ENCODE measurements at places on chromosomes 2 and 18. TPM values are rescaled to one million over a fixed set of nuclear protein-coding genes. Genes with fewer than 3 reads are reported as not detected.
A peak's percentile ranks its signal among the peaks of the same experiment; 100 is the strongest.

DNA sequence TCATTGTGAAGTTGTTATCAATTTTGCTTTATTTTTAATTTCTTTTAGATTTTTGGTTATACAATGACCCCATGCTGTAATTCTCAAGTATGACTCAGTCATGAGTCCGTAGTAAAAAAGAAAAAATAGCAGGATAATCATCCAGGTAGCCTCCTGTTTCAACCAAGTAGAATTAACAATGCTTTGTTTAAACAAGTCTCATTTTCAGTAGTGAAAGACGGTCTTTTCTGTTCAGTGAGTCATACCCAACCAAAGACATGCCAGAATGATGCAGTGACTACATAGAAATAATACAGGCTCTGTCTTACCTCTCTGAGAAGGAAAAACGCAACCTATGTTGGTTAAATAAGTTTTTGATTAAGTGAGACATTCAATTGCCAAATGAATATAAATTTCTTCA lies 67.8 kb upstream of the DSC1 start:
- no peak for DNase-seq

DNA sequence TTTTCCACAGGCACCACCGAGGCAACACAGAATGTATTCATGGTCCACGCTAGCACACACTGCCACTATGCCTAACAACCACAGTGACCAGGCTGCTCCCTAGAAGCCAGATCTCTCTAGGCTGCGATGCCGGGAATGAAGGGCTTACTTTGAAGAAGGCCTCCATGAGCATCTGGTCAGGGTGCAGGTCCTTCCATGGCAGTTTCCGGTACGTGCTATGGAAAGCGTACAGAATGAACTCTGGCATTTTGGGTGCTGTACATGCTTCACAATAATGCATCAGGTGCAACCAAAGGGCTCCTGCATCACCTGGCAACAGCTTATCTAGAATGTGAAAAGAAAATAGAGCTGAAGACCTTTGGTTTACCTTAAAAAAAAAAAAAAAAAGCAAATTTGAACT lies 44.9 kb downstream of the SIGLEC15 start:
- no peak for DNase-seq

DNA sequence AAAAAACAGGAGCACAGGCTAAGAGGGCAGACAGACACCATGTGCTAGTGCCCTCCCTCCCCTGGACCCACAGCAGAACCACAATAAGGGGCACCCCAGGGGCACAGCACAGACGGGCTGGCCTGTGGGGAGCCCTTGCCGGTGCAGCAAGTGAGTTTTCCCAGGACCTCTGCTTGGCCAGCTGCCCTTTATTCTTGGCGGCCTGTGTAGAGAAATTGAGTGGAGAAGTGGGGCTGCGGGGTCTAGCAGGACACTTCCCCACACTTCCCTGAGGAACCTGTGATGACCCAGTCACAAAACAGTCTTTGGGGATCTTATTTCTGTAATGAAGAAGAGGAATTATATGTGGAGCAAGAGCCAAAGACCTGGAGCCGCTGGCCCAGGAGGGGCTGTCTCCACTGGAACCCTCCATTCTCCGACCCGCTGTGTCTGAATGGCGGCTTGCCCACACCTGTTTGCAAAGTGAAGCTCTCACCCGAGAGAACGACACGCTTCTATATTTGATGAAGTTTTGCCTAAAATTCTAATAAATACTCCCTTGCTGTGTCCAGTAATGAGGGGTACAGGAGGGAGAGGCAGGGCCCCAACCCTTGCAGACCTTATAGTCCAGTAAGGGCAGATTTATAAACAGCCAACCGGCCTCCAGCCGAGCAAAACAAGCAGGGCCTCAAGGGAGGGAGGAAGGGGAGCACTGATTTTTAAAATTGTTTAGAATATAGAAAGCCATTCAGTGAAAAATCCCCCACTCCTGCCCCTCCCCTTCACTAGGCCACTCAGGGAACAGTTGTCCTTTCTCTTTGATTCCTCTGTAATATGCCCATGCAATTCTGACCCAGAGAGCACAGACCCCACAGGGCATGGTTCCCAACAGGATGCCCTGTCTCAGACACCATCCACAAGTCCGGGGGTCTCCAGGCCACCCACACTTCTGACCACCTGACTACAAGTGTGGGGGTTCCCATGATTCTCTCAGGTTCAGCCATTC lies 44.7 kb upstream of the SNED1 start:
- DNase-seq: no peak

DNA sequence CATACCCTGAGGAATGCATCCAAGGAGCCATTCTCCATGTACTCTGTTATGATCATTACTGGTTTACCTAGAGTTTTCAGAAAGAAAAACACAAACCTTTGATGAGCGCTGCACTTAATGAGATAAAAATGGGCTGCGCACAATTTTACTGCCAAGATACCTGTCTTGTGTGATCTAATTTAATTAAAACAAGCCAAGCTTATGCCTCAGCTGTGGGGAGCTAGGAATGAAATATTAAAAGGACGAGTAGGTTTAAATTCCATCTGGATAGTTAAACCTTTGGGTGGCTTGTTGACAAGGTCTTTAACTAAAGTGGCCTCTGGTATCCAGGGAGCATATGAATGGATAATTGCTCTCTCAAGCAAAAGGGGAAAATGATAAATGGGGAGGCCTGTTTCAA lies 135.0 kb downstream of the EPHA4 start:
- DNase-seq: no peak

DNA sequence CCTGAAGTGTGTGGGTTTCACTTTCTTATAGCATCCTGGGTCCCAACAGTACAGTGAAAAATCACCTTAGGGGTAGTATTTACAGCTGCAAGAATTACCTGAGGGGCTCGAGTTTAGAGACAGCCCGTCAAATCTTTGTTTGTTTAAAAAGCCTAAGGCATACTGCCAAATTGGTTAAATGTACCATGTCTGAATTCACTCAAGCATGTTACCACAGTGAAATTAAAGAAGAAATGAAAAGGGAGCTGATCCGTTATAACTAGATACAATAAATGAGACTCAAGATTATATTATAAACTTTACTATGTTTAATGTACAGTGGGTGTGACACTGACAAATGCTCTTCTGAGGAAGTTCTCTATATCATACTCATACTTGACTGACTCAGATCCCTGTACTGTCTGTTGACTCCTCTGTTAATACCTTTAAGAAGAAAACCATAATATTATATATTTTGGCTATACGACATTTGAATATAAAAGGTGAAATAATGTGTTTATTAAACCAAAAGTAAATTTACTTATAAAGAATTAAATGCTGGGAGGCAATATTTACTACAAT lies 107.3 kb downstream of the TMEFF2 start:
- no peak for DNase-seq

GRCh38 chr2:136141510-136142149 lies 23.7 kb upstream of the CXCR4 start:
- DNase-seq: no peak

- DNase-seq: no peak
Measured at GRCh38 chr18:3911413-3911812, 461.4 kb downstream of the TGIF1 start.

- no peak for DNase-seq
Measured at GRCh38 chr2:118992740-118993391, 50.9 kb downstream of the MARCO start.

DNA sequence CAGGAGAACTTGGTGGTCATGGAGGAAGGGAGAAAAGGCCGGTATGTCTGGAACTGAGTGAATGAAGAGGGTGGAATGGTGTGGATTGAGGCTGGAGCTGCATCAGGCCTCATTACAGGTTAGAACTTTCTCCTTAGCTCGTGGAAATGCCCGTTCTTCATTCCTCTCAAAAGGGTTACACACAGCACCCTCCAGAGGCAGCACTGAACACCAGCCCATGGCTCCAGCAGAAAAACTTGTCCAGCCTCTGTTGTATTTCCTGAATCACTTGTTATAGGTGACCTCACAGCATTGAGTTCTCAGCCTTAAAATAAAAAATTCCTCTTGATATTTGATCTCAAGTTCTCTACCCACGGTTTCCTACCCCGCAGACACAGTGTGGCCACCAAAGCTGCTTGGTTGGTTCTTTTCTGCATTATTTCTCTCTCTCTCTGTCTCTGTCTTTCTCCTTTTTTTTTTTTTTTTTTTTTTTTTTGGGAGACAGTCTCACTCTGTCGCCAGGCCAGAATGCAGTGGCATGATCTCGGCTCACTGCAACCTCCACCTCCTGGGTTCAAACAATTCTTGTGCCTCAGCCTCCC lies 89.6 kb downstream of the ITGB1BP1 start:
- DNase-seq: peak; percentile 70

- DNase-seq: no peak
Measured at GRCh38 chr2:19898592-19899329, 3.0 kb downstream of the TTC32 start.

DNA sequence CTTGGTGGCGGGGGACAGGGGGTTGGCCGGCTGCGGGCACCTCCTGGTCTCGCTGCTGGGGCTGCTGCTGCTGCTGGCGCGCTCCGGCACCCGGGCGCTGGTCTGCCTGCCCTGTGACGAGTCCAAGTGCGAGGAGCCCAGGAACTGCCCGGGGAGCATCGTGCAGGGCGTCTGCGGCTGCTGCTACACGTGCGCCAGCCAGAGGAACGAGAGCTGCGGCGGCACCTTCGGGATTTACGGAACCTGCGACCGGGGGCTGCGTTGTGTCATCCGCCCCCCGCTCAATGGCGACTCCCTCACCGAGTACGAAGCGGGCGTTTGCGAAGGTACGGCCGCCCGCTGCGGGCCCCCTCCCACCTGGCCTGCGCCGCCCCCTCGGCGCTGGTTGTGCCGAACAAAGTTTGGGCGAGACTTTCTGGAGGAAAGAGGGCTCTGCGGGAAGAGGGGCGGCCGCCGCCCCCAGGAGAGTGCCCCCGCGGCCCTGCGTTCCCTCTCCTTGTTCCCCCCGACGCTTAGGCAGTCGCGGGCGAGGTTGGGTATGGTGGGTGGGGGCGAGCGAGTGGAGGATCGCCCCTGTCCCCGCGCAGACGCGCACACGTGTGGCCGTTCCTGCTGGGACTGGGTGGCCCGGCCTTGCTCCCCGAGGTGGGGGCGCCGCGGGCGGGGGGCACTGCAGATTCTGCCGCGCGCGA lies 866 bp downstream of the CRIM1 start:
- no peak for DNase-seq

GRCh38 chr2:47373747-47374146 lies 29.2 kb upstream of the MSH2 start:
- no peak for DNase-seq

- DNase-seq: no peak
Measured at GRCh38 chr2:82508702-82509101, 1950.4 kb downstream of the SUCLG1 start.

DNA sequence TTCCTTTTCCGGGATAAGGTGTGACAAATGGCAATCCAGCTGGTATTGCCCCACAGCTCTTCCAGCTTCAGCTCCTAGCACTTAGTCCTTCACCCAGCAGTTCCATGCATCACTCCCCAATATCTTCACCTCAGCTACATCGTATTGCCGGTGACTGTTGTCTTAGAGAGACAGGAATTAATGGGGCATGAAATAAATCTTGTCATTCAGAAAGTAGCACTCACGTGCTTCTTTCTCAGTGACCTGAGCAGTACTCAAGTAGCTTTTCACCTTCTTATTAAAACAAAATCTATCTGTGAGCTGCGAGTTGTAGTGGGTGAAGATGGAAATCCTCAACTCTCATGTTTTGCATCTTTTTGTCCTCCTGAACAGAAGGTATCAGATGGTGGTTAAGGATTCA lies 72.8 kb downstream of the PTH2R start:
- DNase-seq: no peak

- no peak for DNase-seq
Measured at GRCh38 chr18:62759704-62760402, 44.5 kb downstream of the PHLPP1 start.

The UCN gene
- 0.40 TPM for polyA plus RNA-seq

The INHA gene
- 0.12 TPM for polyA plus RNA-seq

The LONRF2 gene
- polyA plus RNA-seq: 0.83 TPM

The OSR1 gene
- polyA plus RNA-seq: 14.0 TPM

The APCDD1 gene
- polyA plus RNA-seq: not detected

The METTL21A gene
- 18.1 TPM for polyA plus RNA-seq

The OR6B2 gene
- not detected for polyA plus RNA-seq

The WIPF1 gene
- polyA plus RNA-seq: 10.7 TPM

Measured in AG04450 (cell line).